Stimulated activated CD4-positive, alpha-beta T cell treated with anti-CD3 and anti-CD28 coated beads, TNF-alpha, amount 100 ng/mL, for 4 hours (primary cell): ENCODE measurements at places on chromosomes 3 and 15.

DNA sequence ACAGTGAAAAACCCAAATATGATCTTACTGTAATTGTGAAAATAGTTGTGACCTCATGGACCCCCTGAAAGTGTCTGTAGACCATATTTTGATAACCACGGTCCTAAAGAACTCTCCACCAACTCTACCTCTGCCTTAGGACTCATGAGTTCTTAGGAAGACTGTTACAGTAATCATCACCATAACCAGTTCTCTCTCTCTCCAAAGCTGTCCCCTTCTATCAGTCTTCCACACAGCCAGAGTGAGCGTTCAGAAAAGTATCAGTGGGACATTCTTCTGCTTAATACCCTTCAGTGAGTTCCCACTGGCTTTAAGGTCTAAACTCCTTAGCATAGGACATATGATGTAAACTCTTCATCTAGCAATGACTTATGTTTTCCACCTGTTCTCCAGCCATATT lies 27.6 kb upstream of the ST6GAL1 start:
- no peak for DNase-seq

DNA sequence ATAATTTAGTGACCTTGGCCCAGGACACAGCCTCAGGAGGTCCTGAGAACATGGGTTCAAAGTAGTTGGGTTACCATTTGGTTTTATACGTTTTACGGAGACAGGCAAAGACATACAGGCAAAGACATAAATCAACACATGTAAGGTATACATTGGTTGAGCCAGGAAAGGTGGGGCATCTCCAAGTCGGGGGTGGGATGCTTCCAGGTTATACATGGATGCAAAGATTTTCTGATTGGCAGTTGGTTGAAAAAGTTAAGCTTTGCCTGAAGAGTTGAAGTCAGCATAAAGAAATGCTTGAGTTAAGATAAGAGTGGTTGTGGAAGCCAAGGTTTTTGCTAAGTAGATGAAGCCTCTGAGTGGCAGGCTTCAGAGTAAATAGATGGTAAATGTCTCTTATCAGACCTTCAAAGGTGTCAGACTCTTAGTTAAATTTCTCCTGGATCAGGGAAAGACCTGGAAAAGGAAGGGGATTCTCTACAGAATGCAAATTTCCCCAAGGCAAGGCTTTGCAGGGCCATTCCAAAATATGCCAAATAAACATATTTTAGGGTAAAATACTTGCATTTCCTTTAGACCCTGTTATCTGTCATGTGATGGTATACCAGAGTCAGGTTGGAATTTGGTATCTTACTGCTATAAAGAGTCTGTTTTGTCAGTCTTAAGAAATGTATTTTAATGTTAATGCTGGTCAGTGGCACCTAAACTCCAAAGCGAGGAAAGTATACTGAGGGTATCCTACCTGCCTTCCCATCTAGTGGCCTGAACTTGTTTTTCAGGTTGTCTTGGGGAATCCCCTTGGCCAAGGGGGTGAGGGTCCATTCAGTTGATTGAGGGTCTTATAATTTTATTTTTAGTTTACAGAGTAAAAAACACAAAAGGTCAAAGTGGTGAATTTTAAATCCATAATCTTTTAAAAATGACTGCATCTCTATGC lies 8.2 kb upstream of the PDHB start:
- DNase-seq: no peak

DNA sequence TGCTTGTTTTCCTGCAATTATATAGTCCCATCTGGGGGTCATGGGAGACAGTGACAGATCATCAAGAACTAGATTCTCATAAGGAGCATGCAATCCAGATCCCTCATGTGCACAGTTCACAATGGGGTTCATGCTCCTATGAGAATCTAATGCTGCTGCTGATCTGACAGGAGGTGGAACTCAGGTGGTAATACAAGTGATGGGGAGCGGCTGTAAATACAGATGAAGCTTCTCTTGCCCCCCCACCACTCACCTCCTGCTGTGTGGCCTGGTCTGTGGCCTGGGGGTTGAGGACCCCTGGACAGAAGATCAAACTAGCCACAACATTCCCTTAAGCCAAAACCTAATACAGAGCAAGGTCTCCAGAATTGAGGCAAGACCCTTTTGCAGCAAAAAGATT lies 161.1 kb downstream of the WDR76 start:
- no peak for DNase-seq

DNA sequence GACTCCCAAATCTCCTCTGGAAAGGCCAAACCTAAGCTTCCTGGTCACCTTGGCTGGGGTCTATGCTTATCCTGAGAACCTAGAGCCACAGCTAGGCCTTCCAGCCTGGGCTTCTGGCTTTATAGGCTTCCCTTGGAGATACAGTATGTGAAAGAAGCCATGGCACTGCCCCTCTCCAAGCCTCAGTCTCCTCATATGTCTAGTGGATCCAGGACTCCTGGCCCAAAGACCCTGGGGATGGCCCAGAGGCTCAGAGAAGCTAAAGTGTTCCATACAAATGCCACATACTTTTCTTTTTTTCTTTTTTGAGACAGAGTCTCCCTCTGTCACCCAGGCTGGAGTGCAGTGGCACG lies 8.6 kb downstream of the ACAA1 start:
- no peak for DNase-seq

- no peak for DNase-seq
Observed at GRCh38 chr15:55532944-55533343, 24.9 kb upstream of the DNAAF4 start.

GRCh38 chr15:70065006-70065722 lies 32.6 kb downstream of the TLE3 start:
- DNase-seq: no peak

- DNase-seq: no peak
Observed at GRCh38 chr3:111590143-111590491, 5.0 kb downstream of the ZBED2 start.

- no peak for DNase-seq
Observed at GRCh38 chr3:121330118-121330517, 215.7 kb downstream of the POLQ start.
